ENCODE measurements at places on chromosomes 11 and 22. TPM values are rescaled to one million over a fixed set of nuclear protein-coding genes. Genes with fewer than 3 reads are reported as not detected.

NADSYN1 gene
- 56.1 TPM for total RNA-seq

RIBC2 gene
- 0.30 TPM for total RNA-seq

GRCh38 chr22:38452373-38453065 is 2.5 kb downstream of the KCNJ4 start:
- H3K4me1 ChIP-seq = no peaks in the 10 kb centered on the region
- DNase-seq = no peak
- no peak overlapping the region for H3K4me3 ChIP-seq
- no peaks in the 10 kb centered on the region for H3K36me3 ChIP-seq

- H3K36me3 ChIP-seq = no peaks in the 10 kb centered on the region
- no peaks in the 10 kb centered on the region for H3K27me3 ChIP-seq
- peaks cover 5% of the 10 kb centered on the region for H3K4me1 ChIP-seq
- H3K27ac ChIP-seq = no peak overlapping the region
- H3K4me3 ChIP-seq = no peak overlapping the region
- peak; percentile 31 for DNase-seq
Observed at GRCh38 chr11:14384338-14384737, 25.4 kb upstream of the RRAS2 start.

- peaks cover 20% of the 10 kb centered on the region for H3K4me1 ChIP-seq
- no peaks in the 10 kb centered on the region for H3K36me3 ChIP-seq
- peak overlapping the region; percentile 76 for H3K4me3 ChIP-seq
- peak overlapping the region; percentile 93 for H3K27ac ChIP-seq
Observed at GRCh38 chr11:65083134-65083833, 556 bp downstream of the CDCA5 start.

DNA sequence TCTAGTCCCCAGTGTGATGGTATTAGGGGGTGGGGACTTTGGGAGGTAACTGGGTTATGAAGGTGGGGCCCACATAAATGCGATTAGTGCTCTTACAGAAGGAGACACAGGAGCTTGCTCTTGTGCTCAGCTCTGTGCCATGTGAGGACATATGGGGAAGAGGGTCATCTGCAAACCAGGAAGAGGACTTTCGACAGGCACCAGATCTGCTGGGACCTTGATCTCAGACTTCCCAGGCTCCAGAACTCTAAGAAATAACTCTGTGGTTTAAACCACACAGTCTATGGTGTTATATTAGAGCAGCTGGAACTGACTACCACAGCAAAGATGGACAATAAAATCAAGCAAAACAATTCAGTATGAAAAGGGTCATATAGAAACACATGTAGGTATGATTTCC is 26.7 kb downstream of the NNMT start:
- H3K4me1 ChIP-seq = no peaks in the 10 kb centered on the region
- H3K4me3 ChIP-seq = no peak overlapping the region
- H3K27ac ChIP-seq = no peak overlapping the region
- no peak for DNase-seq
- H3K27me3 ChIP-seq = no peaks in the 10 kb centered on the region
- no peaks in the 10 kb centered on the region for H3K36me3 ChIP-seq

DNA sequence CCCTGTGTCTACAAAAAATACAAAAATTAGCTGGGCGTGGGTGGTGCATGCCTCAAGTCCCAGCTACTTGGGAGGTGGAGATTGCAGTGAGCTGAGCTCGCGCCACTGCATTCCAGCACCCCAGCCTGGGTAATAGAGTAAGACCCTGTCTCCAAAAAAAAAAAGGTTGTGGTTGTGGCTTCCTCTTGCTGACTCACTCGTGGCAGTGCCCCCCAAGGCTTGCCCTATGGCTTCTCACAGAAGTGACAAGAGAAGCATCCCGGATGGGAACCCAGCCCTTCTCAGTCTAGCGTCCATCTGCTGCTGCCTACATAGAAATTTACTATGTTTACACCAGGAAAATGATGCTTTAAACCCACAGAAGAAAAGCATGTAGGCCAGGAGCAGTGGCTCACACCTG is 68.5 kb upstream of the PITPNB start:
- no peak overlapping the region for H3K27ac ChIP-seq
- DNase-seq = no peak
- no peaks in the 10 kb centered on the region for H3K4me1 ChIP-seq

GLB1L2 gene
- total RNA-seq = 0.66 TPM

DNA sequence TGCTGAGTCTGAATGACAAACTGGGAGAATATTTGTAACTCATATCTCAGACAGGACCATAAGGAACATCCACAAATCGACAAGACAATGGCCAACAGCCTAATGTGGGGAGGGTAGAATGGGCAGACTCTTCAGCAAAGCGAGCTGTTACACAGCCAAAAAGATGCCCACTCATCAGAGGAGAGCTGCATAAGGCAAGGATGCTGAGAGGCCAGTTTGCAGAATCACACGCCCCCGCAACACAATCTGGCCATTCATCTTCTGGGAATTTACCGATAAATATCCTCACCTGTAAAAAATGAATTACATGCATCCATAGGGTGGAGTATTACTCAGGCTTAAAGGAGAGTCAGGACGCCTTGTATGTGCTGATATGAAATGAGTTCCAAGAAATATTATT is 57.5 kb upstream of the SLC22A12 start:
- H3K27ac ChIP-seq = no peak overlapping the region
- peaks cover 3% of the 10 kb centered on the region for H3K27me3 ChIP-seq
- no peak for DNase-seq
- no peaks in the 10 kb centered on the region for H3K36me3 ChIP-seq

APOA5 gene
- total RNA-seq = 0.54 TPM

- no peaks in the 10 kb centered on the region for H3K27me3 ChIP-seq
- no peak overlapping the region for H3K27ac ChIP-seq
- H3K4me3 ChIP-seq = no peak overlapping the region
- H3K4me1 ChIP-seq = no peaks in the 10 kb centered on the region
Observed at GRCh38 chr11:86228269-86229038, 16.1 kb upstream of the EED start.

DNA sequence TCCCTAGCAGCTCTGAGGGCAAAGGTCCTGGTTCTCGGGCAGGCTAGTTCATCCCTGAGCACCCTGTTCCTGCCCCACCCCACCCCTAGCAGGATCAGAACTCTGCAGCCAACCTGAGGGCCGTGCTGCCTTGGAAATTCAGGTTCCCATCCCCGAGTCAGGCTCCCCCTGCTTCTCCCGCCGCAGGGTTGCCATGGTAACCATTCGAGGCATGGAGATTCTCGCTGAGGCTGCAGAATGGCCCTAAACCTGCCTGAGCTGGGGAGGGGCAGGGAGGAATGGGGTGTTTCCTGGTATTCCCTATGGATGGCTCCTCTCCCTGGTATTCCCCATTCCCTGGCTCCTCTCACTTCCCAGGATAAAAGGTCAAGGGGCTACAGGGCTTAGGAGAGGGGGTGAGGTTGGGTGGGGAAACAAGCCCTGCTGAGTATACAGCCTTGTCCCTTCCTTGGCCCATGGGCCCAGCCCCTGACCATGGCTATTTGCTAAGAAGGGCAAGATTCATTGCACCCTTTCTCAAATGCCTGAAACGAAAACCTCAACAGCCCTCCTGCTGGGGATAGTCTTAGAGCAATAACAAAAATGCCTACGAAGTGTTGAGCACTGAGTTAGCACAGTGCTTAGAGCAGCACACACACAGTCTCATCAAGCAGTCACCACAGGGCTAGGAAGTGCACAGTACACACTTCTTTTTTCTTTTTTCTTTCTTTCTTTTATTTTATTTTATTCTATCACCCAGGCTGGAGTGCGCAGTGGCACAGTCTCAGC is 58.7 kb downstream of the CHST1 start:
- no peak overlapping the region for H3K4me3 ChIP-seq
- DNase-seq = no peak
- H3K27ac ChIP-seq = no peak overlapping the region

SYCE3 gene
- total RNA-seq = 3.9 TPM

SLC15A3 gene
- 34.0 TPM for total RNA-seq

- H3K27ac ChIP-seq = no peak within 1 kb of the TSS
- no peak within 1 kb of the TSS for H3K4me3 ChIP-seq
- no peak for DNase-seq
- no peaks in the 10 kb centered on the region for H3K36me3 ChIP-seq
Observed at GRCh38 chr11:6892400-6892799, at the start of gene OR2D2. Gene OR2D2, minus strand, starts transcription at chr11:6892500. Its CDS starts 0 bp downstream, at chr11:6892500.

DNA sequence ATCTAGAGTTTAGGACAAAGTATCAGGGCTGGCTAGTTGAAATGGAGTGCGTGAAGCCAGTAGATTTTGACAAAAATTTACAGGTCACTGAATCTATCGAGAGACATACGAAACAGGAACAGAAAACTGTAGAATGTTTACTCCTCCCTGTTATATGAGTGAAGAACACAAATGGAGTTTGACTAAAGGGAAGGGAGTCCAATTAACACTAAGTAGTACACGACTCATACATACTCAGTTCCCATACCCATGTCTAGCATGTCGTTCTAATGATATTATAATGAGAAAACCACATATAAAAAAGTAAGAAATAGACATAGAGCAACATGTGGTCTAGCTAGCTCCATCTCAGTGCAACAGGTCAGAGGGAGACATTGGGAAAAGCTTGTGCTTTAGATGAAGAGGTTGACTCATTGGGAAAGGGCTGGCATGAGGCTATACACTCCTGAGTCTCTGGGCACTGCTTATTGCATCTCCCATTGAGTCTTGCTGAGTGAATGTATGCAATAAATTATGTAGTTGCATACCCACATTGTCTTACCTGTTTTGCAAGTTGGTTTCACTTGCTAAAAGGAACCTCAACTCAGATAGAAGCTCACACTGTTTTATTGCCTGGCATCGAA is 43.5 kb downstream of the CD44 start:
- H3K27ac ChIP-seq = no peak overlapping the region
- H3K4me3 ChIP-seq = no peak overlapping the region
- H3K27me3 ChIP-seq = no peaks in the 10 kb centered on the region
- no peak for DNase-seq
- H3K36me3 ChIP-seq = no peaks in the 10 kb centered on the region
- H3K4me1 ChIP-seq = no peaks in the 10 kb centered on the region

CYB5R2 gene
- total RNA-seq = 6.5 TPM

- no peak for DNase-seq
- H3K36me3 ChIP-seq = no peaks in the 10 kb centered on the region
- no peak overlapping the region for H3K27ac ChIP-seq
Observed at GRCh38 chr22:48138427-48138826, 1376.0 kb downstream of the TBC1D22A start.

GRCh38 chr11:108112057-108112456 is 9.3 kb upstream of the ACAT1 start:
- no peaks in the 10 kb centered on the region for H3K36me3 ChIP-seq
- H3K4me3 ChIP-seq = no peak overlapping the region
- H3K4me1 ChIP-seq = peaks cover 8% of the 10 kb centered on the region
- H3K27ac ChIP-seq = no peak overlapping the region

DNA sequence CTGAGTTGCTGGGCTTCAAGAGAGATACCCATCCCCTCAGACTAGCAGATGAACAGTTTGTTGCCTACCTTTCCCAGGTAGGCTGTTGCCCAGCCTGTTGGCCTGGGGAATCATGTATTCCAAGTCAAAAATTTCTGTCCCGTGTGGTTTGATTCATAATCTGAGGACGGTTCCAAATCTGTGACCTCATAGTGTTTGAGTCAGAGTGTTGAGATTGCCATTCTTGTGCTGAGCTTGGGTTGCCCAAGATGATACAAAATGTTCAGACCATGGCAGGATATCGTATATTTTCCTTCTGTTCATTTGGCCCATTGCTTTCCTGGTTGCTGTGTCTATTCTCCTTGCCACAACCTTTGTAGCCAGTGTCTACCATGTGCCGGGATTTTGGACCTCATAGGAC is 64.3 kb downstream of the CYB5R2 start:
- no peak for DNase-seq
- no peaks in the 10 kb centered on the region for H3K27me3 ChIP-seq
- no peaks in the 10 kb centered on the region for H3K36me3 ChIP-seq
- no peak overlapping the region for H3K27ac ChIP-seq
- no peaks in the 10 kb centered on the region for H3K4me1 ChIP-seq
- no peak overlapping the region for H3K4me3 ChIP-seq

DNA sequence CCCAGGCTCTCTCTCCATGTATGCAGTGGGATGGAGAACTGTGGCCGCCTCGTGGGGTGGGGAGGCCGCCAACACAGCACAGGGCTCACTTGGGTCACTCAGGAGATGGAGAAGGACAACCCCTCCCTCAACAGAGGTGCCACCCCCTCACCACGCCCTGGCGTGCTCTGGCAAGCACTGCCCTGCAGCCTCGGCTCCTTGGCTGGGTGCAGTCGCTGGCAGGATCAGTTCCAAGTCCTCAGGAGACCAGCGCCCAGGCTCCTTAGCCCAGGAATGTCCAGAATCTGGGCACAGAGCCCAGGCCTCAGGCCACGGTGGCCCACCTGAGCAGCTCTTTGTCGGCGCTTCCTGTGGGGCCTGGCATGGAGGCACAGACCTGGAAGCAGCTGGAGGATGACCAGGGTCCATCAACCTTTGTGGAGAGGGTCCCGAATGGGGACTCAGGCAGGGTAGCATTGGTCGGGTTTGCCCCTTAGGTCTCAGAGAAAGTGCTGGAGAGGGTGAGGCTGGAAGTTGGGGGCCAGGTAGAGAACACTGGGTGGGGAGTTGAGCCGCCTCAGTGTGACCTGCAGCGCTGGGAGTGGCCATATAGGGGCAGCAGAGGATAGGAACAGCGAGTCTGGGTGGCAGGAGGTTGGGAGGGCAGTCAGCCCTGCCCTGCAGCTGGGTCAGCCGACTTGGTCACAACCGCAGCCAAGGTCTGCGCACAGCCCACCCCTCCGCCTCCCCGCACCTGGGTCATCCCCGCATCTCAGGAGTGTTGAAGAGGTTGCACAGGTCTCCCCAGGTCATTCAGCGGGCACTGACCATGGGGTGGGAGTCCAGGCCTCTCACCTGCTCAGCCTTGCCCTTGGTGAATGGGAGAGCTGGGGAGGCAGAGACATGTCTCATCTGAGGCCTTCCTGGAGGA is 8.2 kb downstream of the SUSD2 start:
- H3K27me3 ChIP-seq = no peaks in the 10 kb centered on the region
- no peak overlapping the region for H3K4me3 ChIP-seq
- peaks cover 6% of the 10 kb centered on the region for H3K4me1 ChIP-seq
- H3K27ac ChIP-seq = peak overlapping the region; percentile 24
- no peaks in the 10 kb centered on the region for H3K36me3 ChIP-seq
- peak; percentile 81 for DNase-seq

GRCh38 chr11:120224972-120225909 is 14.4 kb downstream of the OAF start:
- no peak overlapping the region for H3K4me3 ChIP-seq
- no peaks in the 10 kb centered on the region for H3K27me3 ChIP-seq
- peaks cover 35% of the 10 kb centered on the region for H3K4me1 ChIP-seq
- no peaks in the 10 kb centered on the region for H3K36me3 ChIP-seq
- DNase-seq = no peak
- no peak overlapping the region for H3K27ac ChIP-seq

DNA sequence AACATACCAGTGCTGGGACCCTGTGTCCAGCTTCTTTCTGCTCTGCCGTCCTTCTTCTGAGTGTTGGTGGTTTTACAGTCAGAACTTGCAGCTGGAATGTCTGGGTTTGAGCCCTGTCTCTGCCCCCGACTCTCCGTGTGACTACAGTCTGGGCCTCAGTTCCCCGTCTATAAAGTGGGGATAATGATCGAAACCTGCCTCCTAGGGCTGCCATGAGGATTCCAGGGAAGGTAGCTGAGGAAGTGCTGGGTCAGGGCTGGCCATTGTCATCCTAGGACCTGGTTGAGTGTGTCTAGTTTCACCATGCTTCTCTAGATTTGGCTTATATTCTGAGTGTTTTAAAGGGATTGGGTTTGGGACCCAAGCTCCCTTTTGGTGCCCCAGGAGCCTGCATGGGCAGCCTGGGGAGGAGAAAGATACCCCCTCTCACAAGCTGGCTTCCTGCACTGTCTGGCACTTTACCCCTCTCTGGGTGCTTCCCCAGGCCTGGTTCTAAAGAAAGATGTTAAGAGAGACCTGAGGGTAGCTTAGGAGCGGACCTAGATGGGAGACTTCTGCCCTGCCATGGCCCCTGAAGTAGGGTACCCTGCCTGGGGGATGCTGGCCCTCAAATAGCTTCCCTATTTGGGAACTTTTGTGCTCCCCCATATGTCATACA is 49.9 kb downstream of the TSPAN18 start:
- DNase-seq = no peak
- H3K27me3 ChIP-seq = no peaks in the 10 kb centered on the region
- peak overlapping the region; percentile 21 for H3K27ac ChIP-seq
- H3K36me3 ChIP-seq = no peaks in the 10 kb centered on the region
- H3K4me3 ChIP-seq = no peak overlapping the region
- peaks cover 67% of the 10 kb centered on the region for H3K4me1 ChIP-seq

Data from adrenal gland (tissue), 19 donors.